ENCODE measurements at places on chromosomes 3 and 15. TPM values are rescaled to one million over a fixed set of nuclear protein-coding genes. Genes with fewer than 3 reads are reported as not detected.

The LINGO1 gene
- total RNA-seq = not detected

The TTBK2 gene
- 6.3 TPM for total RNA-seq

The RLBP1 gene
- total RNA-seq = not detected

The FBXL22 gene
- 0.32 TPM for total RNA-seq

The EOGT gene
- 42.4 TPM for total RNA-seq

The UROC1 gene
- total RNA-seq = not detected

The TGFBR2 gene
- 188 TPM for total RNA-seq

The WDR76 gene
- total RNA-seq = 9.0 TPM

The RHCG gene
- not detected for total RNA-seq

The DUOXA2 gene
- not detected for total RNA-seq

The OR5K2 gene
- total RNA-seq = not detected

The CCDC54 gene
- total RNA-seq = not detected

The RNF13 gene
- 48.7 TPM for total RNA-seq

The CD86 gene
- total RNA-seq = not detected

The CCR1 gene
- not detected for total RNA-seq
